ENCODE measurements at places on chromosomes 5 and 9. TPM values are rescaled to one million over a fixed set of nuclear protein-coding genes. Genes with fewer than 3 reads are reported as not detected.

DNA sequence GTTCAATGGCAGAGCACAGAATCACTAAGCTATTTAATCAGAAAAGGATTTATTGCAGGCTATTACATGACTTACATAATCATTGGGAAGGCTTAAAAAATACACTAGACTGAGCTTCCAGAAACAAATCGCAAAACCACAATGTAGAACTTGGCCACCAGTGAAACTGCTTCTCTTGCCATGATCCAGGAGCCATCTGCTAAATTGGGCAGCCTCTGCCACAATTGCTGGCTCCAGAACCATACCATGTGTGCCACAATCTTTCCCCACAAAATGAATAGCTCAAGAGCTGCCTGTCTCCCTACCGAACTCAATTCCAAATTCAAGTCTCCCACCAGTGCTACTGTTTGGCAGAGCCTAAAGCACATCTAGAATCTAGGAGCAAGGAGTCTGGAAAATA is 9.8 kb upstream of the ERAP1 start:
- DNase-seq, result no peak

GRCh38 chr5:79173626-79174025 is 62.0 kb downstream of the BHMT start:
- DNase-seq, result no peak

DNA sequence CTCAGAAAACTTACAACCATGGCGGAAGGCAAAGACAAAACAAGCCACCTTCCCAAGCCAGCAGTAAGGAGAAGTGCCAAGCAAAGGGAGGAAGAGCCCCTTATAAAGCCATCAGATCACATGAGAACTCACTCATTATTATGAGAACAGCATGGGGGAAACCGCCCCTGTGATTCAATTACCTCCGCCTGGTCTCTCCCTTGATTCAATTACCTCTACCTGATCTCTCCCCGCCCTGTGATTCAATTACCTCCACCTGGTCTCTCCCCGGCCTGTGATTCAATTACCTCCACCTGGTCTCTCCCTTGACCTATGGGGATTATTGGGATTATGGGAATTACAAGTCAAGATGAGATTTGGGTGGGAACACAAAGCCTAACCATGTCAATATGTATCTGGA is 467.3 kb upstream of the FTMT start:
- DNase-seq, result no peak

DNA sequence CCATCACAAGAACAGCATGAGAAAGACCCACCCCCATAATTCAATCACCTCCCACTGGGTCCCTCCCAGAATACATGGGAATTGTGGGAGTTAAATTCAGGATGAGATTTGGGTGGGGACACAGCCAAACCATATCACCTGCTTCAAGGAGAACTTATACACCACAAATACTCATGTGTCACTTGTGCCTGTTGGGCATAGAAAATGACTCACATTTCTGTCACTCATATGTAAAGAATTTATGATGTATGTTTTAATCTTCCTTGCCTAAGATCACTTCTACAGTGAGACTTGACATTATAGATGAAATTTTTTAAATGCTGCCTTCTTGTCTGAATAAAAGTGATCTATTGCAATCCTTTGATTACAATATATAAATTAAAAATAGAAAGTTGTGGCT is 23.0 kb upstream of the PRDM6 start:
- no peak for DNase-seq

- no peak for DNase-seq
Observed at GRCh38 chr9:25442526-25442925, 235.7 kb downstream of the TUSC1 start.

The PAPPA gene
- 0.80 TPM for polyA plus RNA-seq

DNA sequence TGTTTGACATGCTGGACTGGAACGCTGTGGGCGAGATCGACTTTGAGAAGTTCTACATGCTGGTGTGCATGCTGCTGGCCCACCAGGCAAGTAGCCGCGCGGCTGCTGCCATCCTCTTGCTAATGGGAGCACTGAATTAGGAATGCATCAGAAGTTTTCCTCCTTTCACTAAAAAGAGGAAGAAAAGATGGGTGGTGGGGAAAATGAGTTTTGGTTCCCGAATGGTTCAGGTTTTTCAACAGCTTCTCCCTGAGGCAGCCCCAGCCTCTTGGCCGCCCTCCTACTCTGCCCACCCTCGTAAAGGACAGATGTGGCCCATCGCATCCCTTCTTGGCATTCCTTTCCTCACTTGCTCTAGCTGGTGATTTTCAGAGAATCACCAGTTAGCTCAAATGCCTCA is 5.5 kb downstream of the EFCAB9 start:
- no peak for DNase-seq

The SLC31A1 gene
- 10.7 TPM for polyA plus RNA-seq

- DNase-seq, result no peak
Observed at GRCh38 chr5:88778736-88779135, 104.2 kb downstream of the MEF2C start.

The RANBP17 gene
- 4.9 TPM for polyA plus RNA-seq

DNA sequence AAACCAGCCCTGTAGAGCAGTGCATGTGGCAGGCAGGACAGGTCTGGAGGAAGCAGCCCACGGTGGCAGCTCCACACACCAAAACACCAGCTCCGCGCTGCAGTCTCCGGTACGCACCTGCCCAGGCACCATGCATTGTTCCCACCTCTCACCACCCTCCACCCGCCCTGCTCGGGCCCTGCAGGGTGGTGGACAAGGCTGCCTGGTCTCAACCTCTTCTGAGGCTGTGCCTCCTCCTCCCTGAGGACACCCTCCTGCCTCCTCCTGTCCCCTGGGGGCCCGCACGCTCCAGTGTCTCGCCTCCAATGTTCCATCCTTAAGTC is 96.2 kb downstream of the KCNT1 start:
- DNase-seq, result no peak

DNA sequence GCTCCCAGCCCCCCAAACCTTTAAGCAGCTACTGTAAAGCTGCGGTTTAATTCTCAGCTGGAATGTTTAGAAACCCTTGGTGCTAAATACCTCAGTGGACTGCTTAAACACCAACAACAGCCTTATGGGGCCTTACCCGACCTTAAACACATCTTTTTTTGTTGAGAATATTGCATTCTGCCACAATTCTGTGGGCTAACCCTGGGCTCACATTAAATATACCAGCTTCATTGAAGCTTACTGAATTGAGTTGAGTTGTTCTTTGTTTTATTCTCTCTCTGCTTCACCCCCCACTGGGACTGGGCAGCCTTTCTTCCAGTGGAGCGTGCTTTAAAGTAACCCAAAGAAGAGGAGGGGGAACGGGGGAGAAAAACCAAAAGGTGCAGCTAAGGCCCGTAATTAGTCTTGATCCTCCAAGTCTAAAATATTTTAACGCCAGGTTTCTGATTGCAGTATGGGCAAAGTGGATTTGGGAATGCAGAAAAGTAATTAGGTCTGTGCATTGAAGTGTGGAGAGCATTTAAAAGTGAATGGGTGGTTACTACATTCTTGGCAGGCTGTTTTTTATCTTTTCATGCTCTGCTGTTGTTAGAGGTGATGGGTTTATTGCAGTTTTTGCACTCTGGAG is 281.2 kb downstream of the NR2F1-AS1 start:
- DNase-seq, result no peak

GRCh38 chr9:90107040-90107725 is 502.4 kb downstream of the GADD45G start:
- DNase-seq, result peak; percentile 95

DNA sequence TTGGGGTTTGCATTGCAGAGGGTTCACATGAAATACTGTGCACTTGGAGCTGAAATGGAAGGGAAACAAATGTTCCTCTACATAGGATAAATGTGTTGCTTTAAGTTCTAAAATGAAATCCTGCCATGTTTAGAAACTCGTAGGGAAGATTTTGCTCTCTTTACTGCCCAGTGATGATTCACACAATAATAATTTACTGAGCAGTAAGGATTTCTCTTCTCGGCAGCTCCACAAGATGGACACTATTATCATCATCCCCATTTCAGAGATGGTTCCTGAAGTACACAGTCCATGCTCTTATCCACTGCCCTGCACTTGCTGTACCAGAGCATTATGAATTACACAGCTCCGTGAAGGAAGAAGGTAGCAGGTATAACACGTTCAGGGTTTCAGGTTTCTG is 4.1 kb downstream of the HACD4 start:
- DNase-seq, result no peak

The ORM2 gene
- not detected for polyA plus RNA-seq

The PLAC8L1 gene
- 2.0 TPM for polyA plus RNA-seq

The ADAMTSL1 gene
- 25.2 TPM for polyA plus RNA-seq

The LRRC19 gene
- not detected for polyA plus RNA-seq

- DNase-seq, result no peak
Observed at GRCh38 chr5:92513067-92513466, 1068.0 kb downstream of the NR2F1-AS1 start.

The IL5 gene
- polyA plus RNA-seq, result not detected

DNA sequence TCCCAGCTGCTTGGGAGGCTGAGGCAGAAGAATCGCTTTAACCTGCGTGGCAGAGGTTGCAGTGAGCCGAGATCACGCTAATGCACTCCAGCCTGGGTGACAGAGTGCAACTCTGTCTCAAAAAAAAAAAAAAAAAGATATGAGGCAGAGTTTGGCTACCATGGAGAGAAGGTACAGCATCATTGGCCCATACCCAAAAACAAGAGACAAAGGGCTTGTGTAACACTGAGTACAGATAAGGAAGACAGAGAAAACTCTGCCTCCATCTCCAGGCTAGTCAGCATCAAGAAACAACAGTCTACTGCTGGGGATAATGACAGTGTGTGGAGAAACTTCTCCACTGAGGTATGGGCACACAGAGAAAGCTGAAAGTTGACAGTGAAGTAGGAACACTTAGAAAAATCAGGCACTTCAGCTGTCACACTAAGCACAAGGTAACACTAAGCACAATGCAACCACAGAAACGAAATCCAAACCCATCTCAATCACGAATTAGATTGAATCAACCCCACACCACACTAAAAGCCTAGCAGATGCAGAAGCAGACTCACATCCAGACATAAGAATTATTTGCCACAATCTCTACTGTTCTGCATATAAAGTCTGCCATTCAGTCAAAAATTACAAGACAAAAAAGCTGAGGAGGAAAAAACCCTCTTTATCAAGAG is 10.5 kb downstream of the PJA2 start:
- no peak for DNase-seq

The EIF4E1B gene
- not detected for polyA plus RNA-seq

DNA sequence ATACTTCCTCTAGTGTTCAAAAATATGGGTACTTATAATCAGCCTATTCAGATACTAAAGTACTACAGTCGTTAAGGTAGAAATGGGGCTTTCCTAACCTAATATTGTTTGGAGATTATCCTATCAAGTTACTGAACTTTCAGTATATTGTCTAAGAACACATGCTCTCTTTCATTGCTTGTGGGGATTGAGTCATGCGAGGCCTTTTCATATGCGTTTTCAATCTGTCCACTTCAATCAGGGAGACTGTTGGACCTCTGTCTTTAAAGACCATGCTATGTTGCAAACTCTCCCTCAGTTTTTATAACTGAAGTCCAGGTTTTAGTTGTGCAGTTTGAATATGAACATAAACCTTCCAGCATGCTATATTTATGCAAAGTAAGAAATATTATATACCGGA is 15.0 kb downstream of the PRR16 start:
- DNase-seq, result no peak

The IL3 gene
- not detected for polyA plus RNA-seq

DNA sequence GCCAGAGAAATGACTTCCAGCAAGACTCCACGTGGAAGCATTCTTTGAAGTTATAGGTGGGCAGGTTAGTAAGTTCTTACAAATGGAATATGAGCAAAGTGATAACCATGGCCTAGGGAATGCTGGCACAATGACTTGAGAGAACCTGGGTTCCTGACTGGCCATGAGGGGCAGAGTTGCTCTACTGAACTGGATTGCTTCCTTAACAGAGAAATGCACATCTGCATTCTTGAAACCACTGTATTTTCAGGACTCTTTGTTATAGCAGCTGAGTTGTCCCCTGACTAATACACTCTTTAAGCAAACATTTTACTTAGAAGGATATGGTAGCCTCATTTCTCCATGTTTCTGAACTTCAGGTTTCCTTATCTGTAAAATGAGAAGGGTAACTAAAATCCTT is 108.3 kb upstream of the GNA14 start:
- DNase-seq, result no peak

DNA sequence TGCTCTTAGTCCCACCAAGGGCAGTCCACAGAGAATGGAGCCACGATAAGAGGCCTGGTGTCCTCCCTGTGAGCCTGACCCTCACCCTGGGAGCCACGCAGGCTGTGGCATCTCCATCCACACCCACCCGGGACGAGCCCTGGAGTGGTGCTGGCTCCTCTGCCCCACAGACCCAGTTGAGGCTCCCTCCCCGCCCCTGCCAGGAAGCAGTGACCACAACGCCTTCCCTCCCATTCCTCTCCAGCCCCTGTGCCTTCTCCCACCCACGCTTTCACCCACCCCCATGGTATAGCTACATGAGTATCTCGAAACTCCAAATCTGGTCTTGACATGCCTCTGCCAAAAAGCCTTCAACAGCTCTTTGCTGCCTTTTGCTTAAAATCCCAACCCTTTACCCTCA is 57.9 kb downstream of the SEMA4D start:
- no peak for DNase-seq

DNA sequence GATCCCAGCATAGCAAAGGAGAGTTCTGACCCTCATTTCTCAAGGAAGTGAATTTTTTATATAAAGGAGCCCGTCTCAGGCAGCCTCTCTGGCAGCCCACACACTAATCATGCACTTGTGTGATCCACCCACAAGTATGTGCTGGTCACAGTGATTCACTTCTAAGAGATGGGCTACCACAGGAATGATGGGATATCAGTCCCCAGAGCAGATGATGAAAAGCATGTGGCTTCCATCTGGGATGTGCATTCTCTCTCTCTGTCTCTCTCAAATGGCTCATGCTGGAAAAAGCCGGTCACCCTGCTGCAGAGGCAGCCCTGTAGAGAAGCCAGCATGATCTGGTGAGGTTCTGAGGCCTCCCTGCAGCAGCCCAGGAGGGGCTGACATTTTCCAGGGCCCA is 74.2 kb upstream of the ADCY2 start:
- no peak for DNase-seq

GRCh38 chr5:168798065-168799023 is 219.2 kb upstream of the PANK3 start:
- DNase-seq, result no peak

GRCh38 chr5:37120270-37120669 is 128.9 kb downstream of the CPLANE1 start:
- no peak for DNase-seq

The SLC1A1 gene
- polyA plus RNA-seq, result not detected

DNA sequence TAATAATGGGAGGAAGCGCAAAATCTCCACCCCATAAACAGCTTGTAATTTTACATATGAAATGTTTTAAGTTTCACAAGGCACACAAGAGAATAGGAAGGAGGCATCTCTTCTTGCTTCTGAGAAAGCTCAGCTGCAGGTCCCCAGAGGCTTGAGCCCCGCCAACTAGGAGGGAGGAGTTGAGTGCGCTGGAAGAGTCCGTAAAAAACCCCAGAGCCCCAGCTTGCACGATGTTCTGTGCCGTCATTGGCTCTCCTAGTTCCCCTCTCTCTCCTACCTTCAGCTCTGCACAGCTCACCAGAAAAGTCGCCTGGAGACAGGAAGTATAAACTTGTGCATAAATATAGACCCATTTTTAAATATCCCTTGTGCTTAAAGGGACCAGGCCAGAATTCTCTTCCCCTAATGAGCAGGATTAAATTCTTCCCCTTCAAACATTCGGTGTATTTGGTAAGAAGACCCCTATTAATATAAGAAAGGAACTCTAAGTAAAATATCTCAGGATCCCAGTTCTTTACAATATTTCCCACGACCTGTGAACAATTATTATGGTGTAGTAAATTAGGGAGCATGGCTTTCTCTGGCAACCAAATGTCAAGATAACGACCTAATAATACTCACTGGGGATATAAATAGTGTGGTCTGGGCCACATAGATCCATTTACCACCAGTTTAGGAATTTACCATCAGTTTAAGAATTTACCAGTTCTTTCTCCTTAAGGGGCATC is 13.7 kb downstream of the GLRX start:
- DNase-seq, result peak; percentile 84

The IFNA13 gene
- polyA plus RNA-seq, result not detected

The SEMA5A gene
- not detected for polyA plus RNA-seq
